ENCODE measurements at places on chromosomes 7 and 10.

DNA sequence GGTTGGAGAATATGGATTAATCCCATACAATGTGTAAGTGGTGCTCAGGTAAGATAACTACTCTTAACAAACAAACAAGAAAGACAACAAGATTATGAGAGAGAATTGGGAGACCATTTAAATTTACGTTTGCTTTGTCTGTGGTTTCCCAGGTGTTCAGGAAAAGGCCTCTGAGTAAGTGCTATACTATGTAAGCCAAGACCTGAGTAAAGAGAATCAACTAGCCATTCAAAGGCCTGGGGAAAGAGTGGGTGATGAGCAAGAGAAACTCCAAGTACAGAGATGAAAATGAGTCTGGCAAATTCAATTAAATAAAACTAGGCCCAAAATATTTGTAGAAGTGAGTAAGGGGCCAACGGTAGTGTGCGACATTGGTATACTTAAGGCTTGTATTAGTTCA is 9.9 kb downstream of the CSTF2T start:
- H3K4me1 ChIP-seq: no peaks in the 10 kb centered on the region
- peaks cover 2% of the 10 kb centered on the region for H3K36me3 ChIP-seq
- H3K27me3 ChIP-seq: no peaks in the 10 kb centered on the region
- H3K27ac ChIP-seq: no peak overlapping the region
- no peak for DNase-seq

DNA sequence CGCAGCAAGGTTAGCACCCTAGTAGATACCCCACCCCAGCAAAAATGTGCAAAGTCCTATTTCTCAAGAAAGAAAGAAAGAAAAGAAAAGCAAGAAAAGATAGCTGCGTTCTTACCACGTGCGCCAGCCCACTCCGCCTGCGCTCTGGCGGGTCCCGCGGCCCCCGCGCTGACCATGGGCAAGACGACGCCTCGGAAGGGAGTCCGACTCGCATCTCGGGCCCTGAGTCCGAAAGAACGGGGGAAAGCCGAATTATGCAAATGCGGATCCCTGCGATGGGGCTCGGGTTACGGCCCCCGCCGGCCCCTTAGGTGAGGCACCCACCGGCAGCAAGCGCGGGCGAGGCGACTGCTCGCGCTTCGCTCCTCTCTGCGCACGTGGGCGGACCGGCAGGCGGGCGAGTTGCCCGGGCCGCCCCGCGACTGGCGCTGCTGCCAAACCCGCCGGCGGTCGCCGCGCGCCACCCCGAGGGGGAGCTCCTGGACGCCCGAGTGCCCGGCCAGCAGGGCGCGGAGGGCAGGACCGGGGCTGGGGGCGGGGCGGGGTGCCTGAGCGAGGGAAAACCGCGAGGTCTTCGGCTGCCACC is 2.4 kb upstream of the EGR2 start:
- H3K27ac ChIP-seq: peak overlapping the region; percentile 89
- peaks cover 22% of the 10 kb centered on the region for H3K36me3 ChIP-seq
- H3K27me3 ChIP-seq: peaks cover 30% of the 10 kb centered on the region
- H3K4me3 ChIP-seq: peak overlapping the region; percentile 89
- peaks cover 17% of the 10 kb centered on the region for H3K4me1 ChIP-seq
- peak; percentile 79 for DNase-seq

- no peaks in the 10 kb centered on the region for H3K27me3 ChIP-seq
- H3K4me1 ChIP-seq: no peaks in the 10 kb centered on the region
- H3K27ac ChIP-seq: no peak overlapping the region
- no peak overlapping the region for H3K4me3 ChIP-seq
- DNase-seq: no peak
Measured at GRCh38 chr7:64651203-64651602, 14.7 kb upstream of the ZNF107 start.

- DNase-seq: no peak
- no peak overlapping the region for H3K4me3 ChIP-seq
- H3K27me3 ChIP-seq: no peaks in the 10 kb centered on the region
- no peak overlapping the region for H3K27ac ChIP-seq
Measured at GRCh38 chr7:22291977-22292376, 65.0 kb downstream of the RAPGEF5 start.

DNA sequence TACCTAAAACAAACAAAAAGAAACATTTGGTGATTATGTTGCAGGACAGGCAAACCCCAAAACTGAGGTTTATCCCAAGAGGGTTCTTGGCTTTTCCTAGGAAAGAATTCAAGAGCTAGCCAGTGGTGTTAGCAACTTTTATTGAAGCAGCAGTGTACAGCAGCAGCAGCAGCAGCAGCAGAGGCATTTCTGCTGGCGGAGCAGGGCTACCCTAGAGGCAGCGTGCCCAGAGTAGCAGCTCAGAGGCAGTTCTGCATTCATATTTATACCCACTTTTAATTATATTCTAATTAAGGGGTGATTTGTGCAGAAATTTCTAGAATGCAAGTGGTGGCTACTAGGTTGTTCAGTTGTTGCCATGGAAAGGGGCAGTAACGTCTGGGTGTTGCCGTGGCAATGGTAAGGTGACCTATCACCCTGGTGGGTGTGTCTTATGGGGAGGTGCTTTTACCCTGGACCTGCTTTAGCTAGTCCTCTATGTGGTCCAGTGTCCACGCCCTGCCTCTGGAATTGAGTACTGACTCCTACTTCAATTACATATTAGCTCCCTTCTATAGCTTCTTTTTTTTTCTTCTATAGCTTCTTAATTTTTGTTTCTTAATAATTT is 53.9 kb downstream of the VCL start:
- no peak overlapping the region for H3K4me3 ChIP-seq
- no peaks in the 10 kb centered on the region for H3K27me3 ChIP-seq
- H3K36me3 ChIP-seq: peaks cover 1% of the 10 kb centered on the region
- no peak for DNase-seq

DNA sequence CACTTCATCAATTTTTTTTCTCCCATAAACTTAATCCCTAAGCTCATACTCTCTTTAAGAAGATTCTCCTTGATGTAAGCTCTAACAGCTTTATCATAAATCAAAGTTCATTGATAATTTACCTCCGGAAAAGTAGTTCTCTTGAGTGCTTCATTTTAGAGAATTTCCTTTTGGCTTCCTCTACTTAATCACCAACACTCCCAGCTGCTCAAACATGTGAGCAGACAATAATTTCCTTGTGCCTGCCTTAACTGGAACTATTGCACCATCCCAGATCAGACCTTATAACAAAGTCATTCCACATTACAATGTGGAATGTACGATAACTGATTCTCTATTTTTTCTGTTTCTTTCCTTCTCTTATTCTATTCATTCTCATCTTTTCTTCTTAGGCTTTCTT is 5.9 kb downstream of the FEZF1 start:
- H3K27ac ChIP-seq: no peak overlapping the region
- H3K27me3 ChIP-seq: peaks cover 67% of the 10 kb centered on the region
- no peaks in the 10 kb centered on the region for H3K4me1 ChIP-seq

GRCh38 chr10:70528741-70529362 is 50.3 kb downstream of the PALD1 start:
- no peak overlapping the region for H3K4me3 ChIP-seq
- no peaks in the 10 kb centered on the region for H3K36me3 ChIP-seq
- no peaks in the 10 kb centered on the region for H3K4me1 ChIP-seq
- no peaks in the 10 kb centered on the region for H3K27me3 ChIP-seq
